ENCODE measurements at places on chromosomes 5 and 9. TPM values are rescaled to one million over a fixed set of nuclear protein-coding genes. Genes with fewer than 3 reads are reported as not detected.

The EGFLAM gene
- 6.9 TPM for polyA plus RNA-seq

DNA sequence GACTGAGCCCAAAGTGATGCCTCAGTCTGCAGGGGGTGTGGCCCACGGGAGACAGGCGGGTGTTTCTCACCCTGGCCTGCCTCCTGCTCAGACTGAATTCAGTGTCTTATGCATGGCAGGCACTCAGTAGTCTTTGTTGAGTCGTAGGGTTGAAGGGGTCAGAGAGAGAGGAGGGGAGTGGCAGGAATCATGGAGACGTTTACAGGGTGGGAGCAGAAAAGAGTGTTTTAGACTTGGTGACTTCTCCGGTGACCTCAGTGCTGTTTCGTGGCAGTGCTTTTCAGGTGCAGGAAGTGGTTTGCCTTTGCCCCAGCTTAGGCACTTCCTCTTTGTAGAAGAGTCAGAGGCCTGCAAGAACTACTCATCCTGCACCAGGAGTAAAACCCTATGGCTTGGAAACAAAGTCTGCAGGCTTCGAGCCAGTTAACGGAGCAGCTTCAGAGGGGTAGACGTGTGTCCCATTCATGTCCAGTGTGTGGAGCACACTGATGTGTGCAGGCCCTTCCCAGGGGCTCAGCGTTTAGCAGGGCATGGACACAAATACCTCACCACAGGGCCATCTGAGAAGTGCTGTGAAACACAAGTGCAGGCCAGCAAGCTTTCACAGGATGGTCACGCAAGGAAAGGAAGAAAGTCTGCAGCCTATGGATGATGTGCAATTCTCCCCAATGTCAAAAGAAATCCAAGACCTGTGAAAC is 24.5 kb upstream of the SEMA4D start:
- no peak for DNase-seq

GRCh38 chr9:118711843-118712242 is 657.4 kb downstream of the BRINP1 start:
- no peak for DNase-seq

- no peak for DNase-seq
Measured at GRCh38 chr9:127340721-127341120, 56.2 kb upstream of the SLC2A8 start.

DNA sequence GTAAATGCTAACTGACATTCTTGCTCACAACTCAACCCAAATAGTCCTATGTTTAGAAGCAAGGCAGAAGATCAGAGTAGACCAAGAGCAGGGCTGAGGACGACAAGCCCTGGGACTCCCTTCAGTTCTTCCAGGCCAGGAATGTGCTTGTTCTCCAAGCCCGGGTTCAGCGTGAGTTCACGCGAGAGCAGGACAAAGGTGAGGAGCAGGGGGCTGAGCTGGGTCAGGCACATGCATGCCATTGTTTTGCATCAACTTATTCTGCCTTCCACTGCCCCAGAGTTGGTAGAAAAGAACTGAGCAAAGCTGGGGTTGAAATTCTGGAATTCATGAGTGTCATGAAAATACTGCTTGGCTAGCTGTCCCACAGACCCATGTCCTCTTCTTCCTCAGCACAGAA is 206.5 kb downstream of the PAX5 start:
- no peak for DNase-seq

GRCh38 chr9:113386571-113387393 is 10.0 kb upstream of the HDHD3 start:
- no peak for DNase-seq

DNA sequence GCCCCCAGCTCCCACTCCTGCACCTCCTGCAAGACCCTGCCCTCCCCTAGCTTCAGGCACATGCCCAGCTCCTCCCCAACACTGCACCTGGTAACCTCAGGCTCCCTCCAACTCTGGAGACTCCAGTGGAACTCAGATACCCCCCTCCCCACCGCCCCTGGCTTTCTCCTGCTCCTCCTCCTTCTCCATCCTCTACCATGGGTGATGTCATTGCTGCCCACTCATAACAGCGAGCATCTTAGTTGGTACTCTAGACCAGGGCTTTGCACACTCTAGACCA is 24.7 kb upstream of the CNOT6 start:
- no peak for DNase-seq

GRCh38 chr5:148815578-148815977 is 10.8 kb upstream of the ADRB2 start:
- no peak for DNase-seq

DNA sequence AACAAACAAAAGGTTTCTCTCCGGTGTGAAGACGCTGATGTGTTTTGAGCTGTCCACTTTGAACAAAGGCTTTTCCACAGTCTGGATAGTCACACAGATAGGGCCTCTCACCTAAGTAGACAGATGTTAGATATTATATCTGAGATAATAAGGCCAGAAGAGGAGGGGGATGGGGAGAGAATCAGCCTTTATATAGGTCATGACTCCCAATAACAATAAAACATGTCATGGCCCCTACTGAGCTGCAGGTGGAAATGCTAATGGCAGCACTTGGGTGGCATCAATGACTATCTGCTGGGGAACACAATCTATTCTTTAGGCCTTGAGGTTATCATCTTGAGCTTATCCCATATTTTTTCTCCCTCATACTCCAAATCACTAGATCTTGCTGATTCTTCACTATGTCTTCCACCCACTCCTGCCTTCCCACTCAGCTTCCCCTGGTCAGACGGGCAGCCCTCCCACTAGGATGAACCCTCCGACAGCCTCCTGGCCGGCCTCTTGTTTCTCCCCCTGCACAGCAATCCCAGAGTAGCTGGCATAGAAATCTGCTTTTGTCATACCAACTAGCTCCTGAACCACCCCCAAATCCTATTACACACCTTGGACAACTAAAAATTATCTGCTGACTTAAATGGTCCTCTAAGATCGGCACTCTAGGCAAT is 11.5 kb upstream of the SLC35D2 start:
- DNase-seq = no peak

GRCh38 chr5:141783005-141783946 is 94.9 kb downstream of the PCDH1 start:
- no peak for DNase-seq
